Fibroblast of skin of left quadriceps (primary cell): ENCODE measurements at places on chromosomes 2 and 18.
A peak's percentile ranks its signal among the peaks of the same experiment; 100 is the strongest.

GRCh38 chr2:28080911-28081310 is 190.4 kb downstream of the BABAM2 start:
- DNase-seq, result peak; percentile 95

GRCh38 chr18:59041819-59042815 is 97.6 kb upstream of the SEC11C start:
- DNase-seq, result peak; percentile 42

GRCh38 chr18:79250301-79250981 is 145.3 kb upstream of the NFATC1 start:
- no peak for DNase-seq

DNA sequence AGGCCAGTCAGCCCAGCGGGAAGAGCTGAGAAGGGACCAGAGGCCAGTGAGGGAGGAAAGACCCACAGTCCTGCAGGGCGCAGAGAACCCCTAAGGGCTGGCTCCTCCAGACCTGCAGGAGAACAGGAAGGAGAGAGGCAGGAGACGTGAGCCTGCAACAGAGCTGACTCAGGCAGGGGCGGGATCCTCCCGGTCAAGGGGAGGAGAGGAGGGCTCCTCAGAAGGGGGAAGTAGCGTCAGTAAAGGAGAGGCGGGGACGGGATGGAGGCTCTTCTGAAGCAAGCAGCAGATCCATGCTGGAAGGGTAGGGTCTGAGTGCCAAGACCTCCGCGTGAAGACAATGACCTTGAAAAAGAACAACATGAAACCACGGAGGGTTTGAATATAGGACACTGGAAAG is 50.8 kb downstream of the TRABD2A start:
- DNase-seq, result no peak

- no peak for DNase-seq
Observed at GRCh38 chr2:2472044-2472443, 141.0 kb upstream of the MYT1L start.

- no peak for DNase-seq
Observed at GRCh38 chr2:172843266-172843582, 107.6 kb downstream of the RAPGEF4 start.

GRCh38 chr2:35891528-35891927 is 464.1 kb upstream of the CRIM1 start:
- DNase-seq, result no peak

DNA sequence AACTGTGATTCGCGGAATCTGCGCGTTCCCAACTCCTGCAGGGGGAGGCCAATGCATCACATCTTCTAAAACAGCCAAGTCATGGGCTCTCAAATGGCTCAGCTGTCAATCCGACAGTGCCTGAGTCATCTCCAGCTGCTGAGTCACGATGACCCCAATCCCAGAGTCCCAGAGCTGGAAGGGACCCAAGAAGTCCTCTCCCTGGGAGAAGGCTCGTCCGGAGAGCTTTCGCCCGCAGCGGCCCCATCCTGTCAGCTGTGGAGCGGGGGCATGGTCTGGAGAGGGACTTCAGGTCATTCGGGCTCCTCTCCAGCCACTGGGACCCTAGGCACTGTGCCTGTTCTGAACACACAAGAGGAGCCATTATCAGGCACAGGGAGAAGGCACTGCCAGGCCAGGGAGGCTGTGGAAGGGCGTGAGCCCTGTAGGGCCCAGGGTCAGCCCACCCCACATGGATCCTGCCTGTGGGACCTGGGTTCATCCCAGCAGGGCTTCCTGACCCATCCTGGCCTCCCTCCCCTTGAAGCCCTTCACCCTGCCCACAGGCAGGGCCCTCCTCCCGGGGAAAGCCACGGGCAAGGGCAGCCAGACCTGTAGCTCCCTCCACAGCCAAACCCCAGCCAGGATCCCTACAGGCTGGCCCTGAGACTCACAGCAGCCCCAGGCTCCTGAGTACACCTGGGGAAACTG is 47.6 kb upstream of the GPC1 start:
- DNase-seq, result peak; percentile 82

GRCh38 chr2:168997118-168997521 is 34.0 kb downstream of the ABCB11 start:
- no peak for DNase-seq

DNA sequence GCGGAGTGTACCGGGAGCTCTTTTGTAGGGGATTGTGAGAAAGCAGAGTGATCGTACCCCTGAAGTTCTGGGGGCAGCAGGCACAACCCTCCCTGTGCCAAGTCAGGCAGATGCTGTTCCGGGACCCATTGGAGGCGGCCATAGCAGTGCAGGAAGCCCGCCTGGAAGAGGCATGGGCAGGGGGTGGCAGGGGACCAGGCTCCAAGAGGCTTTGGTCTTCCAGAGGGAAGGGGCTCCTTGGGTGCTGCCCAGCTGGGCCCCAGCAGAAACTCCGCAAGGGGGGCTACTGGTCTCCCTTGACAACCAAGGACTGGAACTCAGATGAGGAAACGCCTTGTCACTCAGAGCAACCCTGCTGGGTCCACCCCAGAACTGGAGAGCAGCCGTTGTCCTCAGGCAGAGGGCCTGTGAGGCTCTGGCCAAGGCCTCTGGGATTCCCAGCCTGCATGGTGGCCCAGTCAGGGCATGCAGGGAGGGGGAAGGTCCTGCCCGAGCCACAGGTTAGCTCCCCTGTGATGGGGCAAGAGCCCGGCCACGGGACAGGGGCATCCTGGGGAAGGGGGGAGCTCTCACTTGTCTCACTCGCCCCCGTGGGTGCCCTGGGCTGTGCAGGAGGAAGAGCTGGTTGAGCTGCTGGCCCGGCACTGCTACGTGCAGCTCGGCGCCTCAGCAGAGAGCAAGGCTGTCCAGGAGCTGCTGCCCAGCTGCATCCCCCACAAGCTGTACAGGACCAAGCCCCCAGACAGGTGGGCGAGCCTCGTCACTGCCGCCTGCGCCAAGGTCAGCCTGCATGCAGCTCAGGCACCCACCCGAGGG is 21.0 kb upstream of the GPR17 start:
- DNase-seq, result no peak

GRCh38 chr2:177246000-177246399 is 18.5 kb downstream of the NFE2L2 start:
- DNase-seq, result no peak

DNA sequence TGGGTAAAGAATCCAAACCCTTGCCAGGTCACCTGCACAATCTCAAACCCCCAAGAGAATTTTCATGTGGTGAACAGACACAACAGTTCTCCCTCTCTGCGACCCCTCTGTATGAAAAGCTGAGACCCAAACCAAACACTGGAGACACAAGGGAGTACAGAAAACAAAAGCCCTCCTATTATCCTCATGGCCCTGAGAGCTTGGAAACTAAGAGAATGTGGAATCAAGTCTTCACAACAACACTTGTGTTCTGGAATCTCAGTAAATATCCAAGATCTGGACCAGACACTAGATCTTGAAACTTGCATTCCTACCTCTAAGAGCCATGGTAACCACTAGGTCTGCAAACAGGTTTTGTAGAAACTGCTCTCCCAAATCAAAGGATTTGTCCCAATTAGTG is 50.1 kb upstream of the CCDC150 start:
- DNase-seq, result no peak

DNA sequence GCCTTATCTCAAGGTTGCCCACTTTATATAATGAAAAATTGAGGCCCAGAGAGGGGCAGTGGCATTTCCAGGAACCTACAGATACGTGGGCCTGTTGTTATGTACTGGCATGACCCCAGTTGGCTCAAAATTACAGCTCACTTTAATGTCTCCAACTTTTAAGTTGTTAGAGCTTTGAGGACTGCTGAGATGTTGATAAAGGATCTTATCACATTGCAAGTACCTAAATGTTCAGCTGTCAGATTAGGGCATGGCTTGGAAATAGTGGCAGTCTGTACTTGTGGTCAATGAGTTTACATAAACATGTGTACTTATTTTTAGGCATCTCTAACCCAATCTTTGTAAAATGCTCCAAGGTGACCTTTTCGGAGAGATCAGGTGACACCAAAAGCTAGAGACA is 14.6 kb downstream of the SLC4A5 start:
- DNase-seq, result no peak

- DNase-seq, result no peak
Observed at GRCh38 chr18:30440351-30440750, 602.2 kb downstream of the DSC3 start.

- DNase-seq, result no peak
Observed at GRCh38 chr2:196598412-196598811, 41.1 kb upstream of the CCDC150 start.

DNA sequence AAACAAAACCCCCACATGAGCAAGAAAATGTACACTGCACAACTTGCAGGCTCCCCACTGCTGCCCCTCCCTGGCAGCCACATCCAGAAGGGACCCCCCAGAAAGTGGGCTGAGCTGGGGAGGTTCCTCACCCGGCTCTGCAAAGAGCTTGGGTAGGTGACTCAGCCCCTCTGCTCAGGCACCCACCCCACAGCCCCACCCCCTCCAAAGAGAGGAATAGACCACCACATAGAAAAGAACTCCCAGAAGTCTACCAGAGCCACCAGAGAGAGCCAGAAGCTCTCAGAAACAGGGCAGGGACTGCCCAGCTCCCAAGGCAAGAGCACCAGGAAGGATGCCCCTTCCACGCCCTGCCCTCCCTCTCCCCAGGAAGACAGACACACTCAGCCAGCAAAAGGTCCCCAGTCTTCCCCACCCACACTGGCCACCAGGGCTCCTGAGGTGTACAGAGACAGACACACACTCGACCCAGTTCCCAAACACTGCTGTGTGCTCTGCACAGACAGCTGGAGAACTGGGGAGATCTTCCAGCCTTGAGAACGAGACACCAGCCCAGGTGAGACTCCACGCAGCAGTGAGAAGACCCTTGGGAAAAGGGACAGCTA is 28.2 kb downstream of the BIN1 start:
- DNase-seq, result no peak

GRCh38 chr2:150012986-150013385 is 425.4 kb upstream of the MMADHC start:
- no peak for DNase-seq

DNA sequence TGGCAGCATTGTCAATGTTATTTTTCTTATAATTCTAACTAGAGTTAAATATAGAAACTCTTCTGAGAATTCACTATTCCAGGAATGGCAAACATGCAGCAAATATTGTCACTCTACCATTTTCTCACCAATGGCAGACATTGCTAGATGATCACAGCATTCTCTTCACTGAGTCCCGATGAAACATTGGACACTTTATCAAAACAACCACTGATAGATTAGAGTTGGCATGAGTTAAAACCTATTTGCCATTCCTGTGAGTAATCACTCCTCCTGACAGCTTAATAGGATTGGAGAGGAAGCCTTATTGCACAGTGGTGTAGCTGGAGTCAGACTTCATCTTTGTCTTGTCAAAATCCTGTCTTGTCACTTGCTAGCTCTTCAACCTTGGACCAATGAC is 163.9 kb upstream of the THUMPD2 start:
- no peak for DNase-seq

DNA sequence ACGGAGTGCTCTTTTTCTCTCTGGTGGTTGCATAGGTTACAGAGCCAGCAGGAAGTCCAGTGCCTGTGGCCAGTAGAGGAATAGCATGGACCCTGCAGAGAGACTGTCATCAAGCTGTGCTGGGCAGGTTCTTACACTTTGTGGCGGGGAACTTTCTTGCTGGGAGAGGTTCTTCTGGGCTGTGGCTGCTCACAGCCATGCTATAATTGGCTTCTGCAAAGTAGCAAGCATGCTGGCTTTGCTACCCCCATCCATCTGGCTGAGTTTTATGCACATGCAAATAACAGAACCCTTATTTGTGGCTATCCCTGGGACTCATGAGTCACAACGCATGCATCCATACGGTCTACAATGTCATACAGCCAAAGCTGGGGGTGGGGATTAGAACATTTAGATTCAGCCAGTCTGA is 68.9 kb downstream of the PLCL1 start:
- DNase-seq, result peak; percentile 85

DNA sequence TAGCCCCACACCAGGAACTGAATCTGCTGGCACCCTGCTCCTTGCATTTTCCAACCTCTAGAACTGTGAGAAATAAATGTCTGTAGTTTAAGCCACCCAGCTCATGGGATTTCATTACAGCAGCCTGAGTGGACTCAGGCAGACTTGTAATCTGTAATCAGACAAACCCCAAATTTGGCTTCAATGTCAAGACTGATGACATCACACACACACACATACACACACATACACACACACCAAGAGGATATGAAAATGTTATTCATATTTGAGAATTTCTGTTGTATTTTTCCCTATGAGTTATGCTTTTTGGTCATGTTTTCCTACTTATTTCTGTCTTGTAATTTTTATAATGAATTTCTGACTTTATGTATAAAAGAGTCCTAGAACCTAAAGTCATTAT is 83.8 kb upstream of the GLI2 start:
- DNase-seq, result no peak

GRCh38 chr2:68319398-68320117 is at the start of gene CNRIP1:
Gene CNRIP1 (minus strand): TSS chr2:68319949. CDS start chr2:68319400, 549 bp downstream.
- DNase-seq, result peak; percentile 45

DNA sequence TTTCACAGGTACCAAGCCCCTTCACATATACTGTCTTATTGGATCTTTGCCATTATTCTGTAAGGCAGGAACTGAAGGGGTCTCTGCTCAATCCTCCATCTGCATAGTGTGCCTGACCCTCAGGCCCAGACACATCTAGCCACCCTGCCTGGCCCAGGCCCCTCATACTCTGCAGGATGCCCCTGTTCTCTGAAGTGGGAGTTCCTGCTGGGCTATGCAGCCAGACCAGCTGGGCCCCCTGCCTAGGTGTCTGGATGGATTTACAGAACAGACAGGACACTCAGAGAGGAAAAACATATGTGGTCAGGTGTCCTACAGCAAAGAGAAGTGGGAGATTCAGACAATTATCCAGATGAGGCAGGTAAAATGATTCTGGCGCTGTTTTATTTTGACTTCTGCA is 42.0 kb downstream of the SLC4A5 start:
- DNase-seq, result no peak

- no peak for DNase-seq
Observed at GRCh38 chr2:10817413-10817812, 4.8 kb upstream of the PDIA6 start.

DNA sequence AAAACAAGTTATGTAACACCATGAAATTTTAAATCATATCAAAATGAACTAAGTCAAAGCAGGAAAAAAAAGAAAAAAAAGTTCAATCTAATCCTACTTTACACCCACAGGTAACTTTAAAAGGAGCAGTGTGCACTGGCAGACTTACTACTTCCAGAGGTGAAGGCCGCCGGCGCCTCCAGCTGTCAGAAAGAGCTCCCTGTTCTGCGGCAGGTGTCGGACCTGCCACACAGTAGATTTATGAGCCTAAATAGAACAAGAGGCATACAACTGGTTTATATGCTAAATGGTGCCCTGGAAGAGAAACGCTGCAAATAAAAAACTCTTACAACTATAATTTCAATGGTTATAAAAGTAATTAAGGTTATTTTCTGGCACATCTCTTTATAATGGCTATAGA is 23.1 kb upstream of the PNO1 start:
- DNase-seq, result no peak

GRCh38 chr2:13660231-13660630 is 943.5 kb downstream of the TRIB2 start:
- no peak for DNase-seq

- DNase-seq, result no peak
Observed at GRCh38 chr2:118223511-118223991, 135.3 kb downstream of the INSIG2 start.

GRCh38 chr2:70381821-70382220 is 80.0 kb upstream of the FAM136A start:
- DNase-seq, result no peak

- no peak for DNase-seq
Observed at GRCh38 chr2:11581797-11582611, 48.2 kb downstream of the GREB1 start.

GRCh38 chr2:65386344-65386743 is 46.1 kb downstream of the SPRED2 start:
- no peak for DNase-seq
